ENCODE measurements at places on chromosomes 12 and 14. TPM values are rescaled to one million over a fixed set of nuclear protein-coding genes. Genes with fewer than 3 reads are reported as not detected.

The SPX gene
- 0.38 TPM for total RNA-seq

The ABCC9 gene
- 51.0 TPM for total RNA-seq

The MMP14 gene
- 383 TPM for total RNA-seq

The PMCH gene
- not detected for total RNA-seq

The KRT6B gene
- total RNA-seq, result not detected

The HOXC4 gene
- 0.19 TPM for total RNA-seq

The ETV6 gene
- total RNA-seq, result 2.5 TPM

The RD3L gene
- not detected for total RNA-seq

The DNAJC22 gene
- 2.5 TPM for total RNA-seq

The TEX52 gene
- total RNA-seq, result not detected

The TAS2R8 gene
- not detected for total RNA-seq

The CLEC2B gene
- total RNA-seq, result 15.1 TPM

The TAC3 gene
- not detected for total RNA-seq

The PTPRO gene
- 3.1 TPM for total RNA-seq

The OGFOD2 gene
- 9.0 TPM for total RNA-seq

The TIMM9 gene
- 11.8 TPM for total RNA-seq

The PAH gene
- total RNA-seq, result not detected

The PTGDR gene
- total RNA-seq, result 0.58 TPM

The PEBP1 gene
- total RNA-seq, result 198 TPM

The ASIC1 gene
- total RNA-seq, result 0.85 TPM

The ZDHHC22 gene
- total RNA-seq, result not detected

The TMEM233 gene
- total RNA-seq, result 0.56 TPM

The TMEM30B gene
- 0.56 TPM for total RNA-seq

The TEX22 gene
- total RNA-seq, result 0.28 TPM

The MORN3 gene
- total RNA-seq, result 0.56 TPM

The C3AR1 gene
- 0.56 TPM for total RNA-seq

The ASPG gene
- total RNA-seq, result not detected

Measured in regular cardiac myocyte (primary cell).